ENCODE measurements at places on chromosomes 5 and 9.

GRCh38 chr5:135450336-135450735 is 1.8 kb downstream of the TIFAB start:
- DNase-seq = no peak

DNA sequence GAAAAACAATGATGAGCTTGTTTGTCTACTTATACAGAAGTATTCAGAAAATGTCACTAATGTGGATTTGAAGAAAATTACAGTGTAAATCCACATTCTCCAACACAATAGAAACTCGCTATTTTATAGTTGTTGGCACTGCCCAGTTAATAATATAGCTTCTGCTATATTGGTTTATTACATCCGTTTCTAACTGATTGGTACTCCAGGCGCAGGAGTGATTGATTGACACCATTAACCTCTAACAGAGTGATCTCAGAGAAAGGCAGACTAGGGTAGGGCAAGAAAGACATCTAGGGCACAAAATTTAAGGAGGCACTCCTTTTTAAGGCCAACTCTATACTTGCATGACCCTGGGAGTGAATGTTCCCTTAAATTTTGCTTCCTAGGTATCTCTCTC is 84.0 kb upstream of the MIER3 start:
- no peak for DNase-seq

- DNase-seq = no peak
These were observed 123.9 kb downstream of the FOCAD start for GRCh38 chr9:20808002-20808401.

GRCh38 chr9:135226369-135227050 is 139.0 kb downstream of the OLFM1 start:
- no peak for DNase-seq
